ENCODE measurements at places on chromosomes 11 and 22. TPM values are rescaled to one million over a fixed set of nuclear protein-coding genes. Genes with fewer than 3 reads are reported as not detected.

GRCh38 chr22:47112582-47112965 lies 350.1 kb downstream of the TBC1D22A start:
- H3K27ac ChIP-seq: no peak overlapping the region
- H3K27me3 ChIP-seq: no peaks in the 10 kb centered on the region
- DNase-seq: no peak
- H3K4me1 ChIP-seq: no peaks in the 10 kb centered on the region
- H3K36me3 ChIP-seq: no peaks in the 10 kb centered on the region

- no peaks in the 10 kb centered on the region for H3K36me3 ChIP-seq
- no peak for DNase-seq
- no peak overlapping the region for H3K4me3 ChIP-seq
- no peaks in the 10 kb centered on the region for H3K27me3 ChIP-seq
These were observed 788 bp downstream of the CD82 start for GRCh38 chr11:44565953-44566949.

- no peak overlapping the region for H3K27ac ChIP-seq
- DNase-seq: no peak
These were observed 13.9 kb downstream of the NCF4 start for GRCh38 chr22:36874736-36875135.

The RASSF10 gene
- not detected for total RNA-seq

The MS4A3 gene
- not detected for total RNA-seq

- H3K4me3 ChIP-seq: no peak overlapping the region
- H3K27me3 ChIP-seq: no peaks in the 10 kb centered on the region
- peaks cover 4% of the 10 kb centered on the region for H3K36me3 ChIP-seq
- no peaks in the 10 kb centered on the region for H3K4me1 ChIP-seq
These were observed 21.8 kb downstream of the NUCB2 start for GRCh38 chr11:17298302-17298701.

The CAT gene
- 170 TPM for total RNA-seq

DNA sequence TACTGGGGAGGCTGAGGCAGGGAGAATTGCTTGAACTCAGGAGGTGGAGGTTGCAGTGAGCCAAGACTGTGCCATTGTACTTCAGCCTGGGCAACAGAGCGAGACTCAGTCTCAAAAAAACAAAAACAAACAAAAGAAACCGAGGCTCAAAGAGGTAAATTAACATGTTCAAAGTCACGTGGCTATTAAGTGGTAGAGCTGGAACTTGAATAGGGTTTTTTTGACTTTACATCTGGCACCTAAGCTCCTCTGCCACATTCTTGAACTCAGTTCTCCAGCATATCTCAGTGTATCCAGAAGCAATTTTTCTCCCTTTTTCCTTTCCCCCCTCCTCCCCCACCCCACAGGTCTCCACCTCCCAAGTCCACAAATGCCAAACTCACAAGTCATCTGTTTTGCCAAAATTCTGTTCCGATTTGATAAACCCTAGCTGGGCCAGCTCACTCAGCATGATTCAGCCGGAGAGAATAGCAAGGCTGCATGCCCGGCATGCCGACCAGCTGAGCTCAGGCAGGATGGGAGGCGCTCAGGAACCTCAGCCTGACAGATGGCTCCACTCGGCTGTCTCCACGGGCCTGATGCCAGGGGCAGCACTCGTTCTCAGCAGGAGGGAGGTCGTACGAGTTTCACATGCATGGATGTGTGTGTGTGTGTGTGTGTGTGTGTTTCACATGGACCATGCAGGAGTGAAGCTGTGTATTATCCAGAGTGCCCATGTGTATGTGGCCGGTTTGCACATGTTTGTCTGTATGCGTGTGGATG lies 63.2 kb upstream of the RRAS2 start:
- no peak overlapping the region for H3K27ac ChIP-seq
- peak; percentile 95 for DNase-seq
- H3K36me3 ChIP-seq: no peaks in the 10 kb centered on the region
- no peaks in the 10 kb centered on the region for H3K27me3 ChIP-seq
- peaks cover 17% of the 10 kb centered on the region for H3K4me1 ChIP-seq

The MS4A1 gene
- total RNA-seq: not detected

- H3K4me1 ChIP-seq: no peaks in the 10 kb centered on the region
- no peaks in the 10 kb centered on the region for H3K27me3 ChIP-seq
- no peak overlapping the region for H3K4me3 ChIP-seq
- no peak overlapping the region for H3K27ac ChIP-seq
- DNase-seq: no peak
- H3K36me3 ChIP-seq: no peaks in the 10 kb centered on the region
These were observed 77.4 kb downstream of the GGTLC2 start for GRCh38 chr22:22721681-22722354.

GRCh38 chr11:103091064-103091800 lies 728 bp downstream of the DCUN1D5 start:
- H3K36me3 ChIP-seq: no peaks in the 10 kb centered on the region
- peaks cover 11% of the 10 kb centered on the region for H3K4me1 ChIP-seq
- peak; percentile 43 for DNase-seq
- H3K4me3 ChIP-seq: peak overlapping the region; percentile 85
- peaks cover 4% of the 10 kb centered on the region for H3K27me3 ChIP-seq
- peak overlapping the region; percentile 64 for H3K27ac ChIP-seq

DNA sequence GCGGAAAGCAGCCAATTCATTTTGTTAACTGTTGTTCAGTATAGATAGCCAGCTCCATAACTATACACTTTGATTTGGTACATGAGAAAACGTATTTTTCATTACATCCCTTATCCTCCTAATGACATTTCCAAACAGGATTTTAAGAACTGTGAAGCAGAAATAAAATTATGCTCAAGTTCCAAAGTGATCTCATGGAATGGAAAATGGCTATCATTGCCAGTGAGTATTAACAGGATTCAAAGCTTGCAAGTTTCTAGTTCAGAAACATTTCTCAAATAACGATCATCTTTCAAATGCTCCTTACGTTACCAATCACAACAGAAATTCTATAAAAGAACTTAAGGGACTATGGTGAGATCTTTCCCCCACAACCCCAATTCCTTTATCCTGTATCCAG lies 53.7 kb downstream of the CADM1 start:
- no peaks in the 10 kb centered on the region for H3K27me3 ChIP-seq
- H3K4me1 ChIP-seq: no peaks in the 10 kb centered on the region
- DNase-seq: no peak
- H3K4me3 ChIP-seq: no peak overlapping the region
- no peaks in the 10 kb centered on the region for H3K36me3 ChIP-seq

The DERL3 gene
- total RNA-seq: not detected

The GRM5 gene
- total RNA-seq: not detected

DNA sequence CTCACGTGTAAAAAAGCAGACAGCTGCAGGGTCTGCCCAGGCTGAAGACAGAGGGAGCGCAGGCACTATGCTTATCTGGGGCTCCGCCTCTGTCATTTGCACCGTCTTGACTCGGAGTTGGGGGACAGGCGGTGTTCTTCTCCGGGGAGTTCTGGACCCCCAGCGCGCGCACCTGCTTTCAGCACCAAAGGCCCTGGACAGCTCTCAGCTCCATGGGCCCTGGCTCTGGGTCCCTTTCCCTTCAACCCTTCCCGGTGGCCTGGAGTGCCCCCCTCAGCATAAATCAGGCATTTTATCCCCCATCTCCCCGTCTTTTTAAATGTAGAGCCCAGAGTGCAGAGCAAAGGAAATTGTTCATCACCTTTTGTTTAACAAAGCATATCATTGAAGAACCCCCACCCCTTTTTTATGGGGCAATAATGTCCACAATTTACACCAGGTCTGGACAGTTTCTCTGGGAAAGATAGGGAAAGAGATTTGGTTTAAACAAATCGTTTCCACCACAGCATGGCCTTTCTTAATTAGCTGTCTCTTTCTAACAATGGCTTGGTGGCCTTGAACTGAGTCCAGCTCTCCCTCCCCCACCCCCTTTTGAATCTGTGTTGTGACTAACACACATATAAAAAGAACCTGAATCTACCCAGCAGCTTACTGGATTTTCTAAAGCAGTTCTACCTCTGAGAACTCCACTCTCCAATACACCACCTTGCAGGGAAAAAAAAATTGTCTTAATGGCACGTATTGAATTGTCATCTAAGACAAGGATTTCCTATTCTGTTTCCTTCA lies 1.7 kb downstream of the SEZ6L start:
- no peak for DNase-seq
- H3K27ac ChIP-seq: no peak overlapping the region
- peaks cover 46% of the 10 kb centered on the region for H3K27me3 ChIP-seq
- no peak overlapping the region for H3K4me3 ChIP-seq
- H3K36me3 ChIP-seq: no peaks in the 10 kb centered on the region
- H3K4me1 ChIP-seq: peaks cover 12% of the 10 kb centered on the region

DNA sequence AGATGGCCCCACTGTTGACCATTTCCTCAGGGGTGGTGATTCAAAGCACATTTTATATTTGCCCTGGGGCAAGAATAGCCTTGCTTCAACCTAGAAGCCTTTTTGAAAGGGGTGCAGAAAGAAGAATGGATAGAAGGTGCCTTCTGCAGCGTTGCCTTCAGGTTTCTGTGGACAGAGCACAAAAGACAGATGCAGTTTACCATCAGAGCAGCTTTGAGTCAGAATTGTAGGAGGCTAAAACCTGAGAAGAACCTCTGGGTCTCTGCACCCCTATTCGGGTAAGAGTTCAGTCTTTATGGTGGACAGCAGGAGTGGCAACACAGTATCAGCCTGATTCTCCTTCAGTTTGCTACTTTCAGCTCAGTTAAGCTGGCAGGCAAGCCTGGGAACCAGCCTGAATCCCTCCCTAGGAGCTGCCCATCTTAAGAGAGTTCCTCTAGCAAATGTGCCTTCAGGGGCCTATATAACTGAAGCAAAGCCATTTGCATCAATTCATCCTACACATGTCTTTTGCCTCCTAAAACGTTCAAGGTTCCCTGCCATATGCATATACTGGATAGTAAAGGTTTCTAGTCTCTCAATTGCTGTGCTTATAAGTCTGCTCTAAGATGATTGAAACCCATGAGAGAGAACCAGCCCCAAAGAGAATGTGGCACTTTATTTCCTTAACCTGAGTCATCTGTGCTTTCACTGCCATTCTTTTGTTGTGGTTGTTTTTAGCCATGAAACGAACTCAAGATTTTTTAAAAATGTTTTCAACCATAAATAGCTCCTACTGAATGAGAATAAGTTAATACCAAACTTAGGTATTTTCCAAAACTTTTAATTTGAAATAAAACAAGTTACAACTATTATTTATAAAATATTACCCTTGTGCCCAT lies 123.0 kb downstream of the TRIM44 start:
- H3K4me1 ChIP-seq: no peaks in the 10 kb centered on the region
- H3K4me3 ChIP-seq: no peak overlapping the region
- H3K36me3 ChIP-seq: no peaks in the 10 kb centered on the region
- no peak for DNase-seq

DNA sequence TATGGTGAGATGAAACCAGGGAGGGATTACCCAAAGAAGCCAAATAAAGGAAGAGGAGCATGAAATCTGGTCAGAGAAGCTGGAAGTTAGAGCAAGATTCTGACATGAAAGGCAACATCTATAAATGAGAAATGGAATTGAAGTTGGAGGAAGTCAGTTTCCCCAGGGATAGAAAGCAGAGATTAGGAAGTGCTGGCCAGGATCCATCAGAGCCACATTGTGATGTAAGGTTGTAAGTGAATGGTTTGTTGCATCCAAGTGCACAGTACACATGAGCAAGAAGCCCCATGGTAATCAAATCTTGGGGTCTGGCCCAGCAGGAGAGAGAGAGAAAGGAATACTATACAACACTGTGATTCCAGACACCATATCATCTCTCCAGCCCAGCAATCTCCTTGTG lies 6.6 kb upstream of the NLRP10 start:
- DNase-seq: no peak
- no peak overlapping the region for H3K4me3 ChIP-seq
- no peak overlapping the region for H3K27ac ChIP-seq
- H3K4me1 ChIP-seq: no peaks in the 10 kb centered on the region
- no peaks in the 10 kb centered on the region for H3K27me3 ChIP-seq

DNA sequence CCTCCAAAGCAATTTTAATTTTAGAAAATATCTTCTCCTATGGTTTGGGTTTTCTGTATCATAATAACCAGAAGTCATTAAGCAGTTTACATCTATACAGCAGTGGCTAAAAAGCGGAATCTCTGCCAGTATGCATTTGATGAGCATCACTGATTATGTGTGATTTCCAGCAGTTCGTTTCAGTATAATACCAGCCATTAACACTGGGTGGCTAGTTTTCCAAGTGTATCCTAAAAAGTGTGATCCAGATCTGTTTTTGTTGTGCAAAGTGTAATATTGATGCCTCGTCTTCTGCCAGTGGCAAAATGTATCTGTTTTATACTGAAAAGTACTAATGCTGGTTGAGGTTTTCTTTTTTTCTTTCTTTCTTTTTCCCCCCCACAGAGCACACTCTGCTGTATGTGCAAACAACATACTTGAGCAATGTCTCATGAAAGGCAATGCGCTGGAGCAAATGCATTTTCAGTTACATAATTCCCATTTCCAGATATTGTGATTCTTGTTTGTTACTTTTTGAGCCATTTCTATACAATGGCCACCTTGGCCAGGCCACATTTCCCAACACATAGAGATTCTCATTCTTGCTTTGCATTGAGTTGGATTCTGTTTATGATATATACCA lies 64.2 kb downstream of the SLC36A4 start:
- H3K36me3 ChIP-seq: no peaks in the 10 kb centered on the region
- H3K4me1 ChIP-seq: no peaks in the 10 kb centered on the region
- H3K27ac ChIP-seq: no peak overlapping the region
- no peaks in the 10 kb centered on the region for H3K27me3 ChIP-seq
- no peak for DNase-seq

The CASP5 gene
- total RNA-seq: not detected

GRCh38 chr22:41833369-41834004 lies 582 bp downstream of the SREBF2 start:
- no peaks in the 10 kb centered on the region for H3K36me3 ChIP-seq
- H3K4me1 ChIP-seq: peaks cover 49% of the 10 kb centered on the region
- peak overlapping the region; percentile 98 for H3K27ac ChIP-seq
- H3K27me3 ChIP-seq: no peaks in the 10 kb centered on the region
- peak overlapping the region; percentile 86 for H3K4me3 ChIP-seq
- peak; percentile 72 for DNase-seq

DNA sequence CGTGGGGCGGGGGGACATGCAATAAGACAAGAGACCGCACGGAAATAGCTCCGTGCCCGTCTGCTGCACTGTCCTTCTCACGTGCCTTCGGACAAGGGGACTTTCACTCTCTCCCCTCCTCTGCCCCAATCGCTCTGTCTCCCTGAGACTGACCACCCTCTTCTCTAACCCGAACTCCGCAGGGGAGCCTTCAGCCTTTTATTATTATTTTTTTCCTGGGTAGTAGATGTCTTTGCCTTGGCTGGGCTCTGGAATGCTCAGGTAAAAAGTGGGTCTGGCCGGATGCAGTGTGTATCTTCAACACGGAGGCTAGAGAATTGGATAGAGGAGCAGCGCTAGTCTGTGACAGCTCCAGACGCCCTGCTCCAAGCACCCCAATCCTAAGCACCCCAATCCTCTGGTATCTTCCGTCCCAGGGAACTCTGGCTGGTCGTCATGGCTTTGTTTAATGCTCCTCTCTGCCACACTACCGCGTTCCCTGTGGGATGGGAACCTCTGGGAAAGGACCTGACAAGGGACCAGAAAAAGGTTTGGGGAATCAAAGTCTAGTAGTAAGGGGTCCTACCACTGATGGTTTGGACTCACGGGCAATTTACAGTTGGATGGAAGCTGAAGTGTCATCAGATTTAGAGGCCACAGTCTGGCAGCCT lies 25.1 kb upstream of the ROBO3 start:
- H3K36me3 ChIP-seq: no peaks in the 10 kb centered on the region
- H3K4me3 ChIP-seq: no peak overlapping the region
- peaks cover 23% of the 10 kb centered on the region for H3K4me1 ChIP-seq
- H3K27me3 ChIP-seq: peaks cover 75% of the 10 kb centered on the region
- no peak overlapping the region for H3K27ac ChIP-seq

All from adrenal gland (tissue), 19 donors.